Progenitor cell of endocrine pancreas (in vitro differentiated cells): ENCODE measurements at places on chromosomes 6 and 20. TPM values are rescaled to one million over a fixed set of nuclear protein-coding genes. Genes with fewer than 3 reads are reported as not detected.

C6orf163 gene
- total RNA-seq = 5.7 and 7.1 TPM in 2 replicates

RGS19 gene
- 6.5 and 7.6 TPM in 2 replicates for total RNA-seq

MAS1 gene
- total RNA-seq = not detected in 2 replicates

TENT5A gene
- total RNA-seq = 8.1 and 9.6 TPM in 2 replicates

GRM1 gene
- 0.40 and 0.41 TPM in 2 replicates for total RNA-seq

DNA sequence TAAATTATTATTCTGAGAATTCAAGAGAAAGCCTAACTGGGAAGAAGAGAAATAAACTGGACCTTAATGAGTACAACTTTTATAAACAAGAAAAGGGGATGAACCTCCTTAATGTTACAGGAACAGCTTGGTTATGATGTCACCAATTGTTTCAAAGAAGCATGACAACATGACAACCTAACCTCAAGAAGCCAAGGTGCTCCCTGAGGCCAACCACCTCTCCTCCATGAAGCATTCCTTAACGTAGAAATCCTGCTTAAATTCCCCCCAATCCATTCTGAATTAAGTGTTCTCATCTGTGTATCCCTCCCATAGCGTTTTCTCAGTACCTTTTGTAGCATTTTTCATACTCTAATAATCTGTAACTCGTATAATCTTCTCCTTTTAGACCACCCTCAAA is 1.7 kb downstream of the HBS1L start:
- DNase-seq = no peak
- H3K4me1 ChIP-seq = peaks cover 16% of the 10 kb centered on the region
- H3K36me3 ChIP-seq = peaks cover 4% of the 10 kb centered on the region
- H3K4me3 ChIP-seq = peak overlapping the region; percentile 98

- H3K27me3 ChIP-seq = peaks cover 32% of the 10 kb centered on the region
- H3K36me3 ChIP-seq = no peaks in the 10 kb centered on the region
- DNase-seq = no peak
- H3K4me1 ChIP-seq = peaks cover 3% of the 10 kb centered on the region
Measured at GRCh38 chr6:33897189-33897780, 93.5 kb upstream of the MLN start.

DNA sequence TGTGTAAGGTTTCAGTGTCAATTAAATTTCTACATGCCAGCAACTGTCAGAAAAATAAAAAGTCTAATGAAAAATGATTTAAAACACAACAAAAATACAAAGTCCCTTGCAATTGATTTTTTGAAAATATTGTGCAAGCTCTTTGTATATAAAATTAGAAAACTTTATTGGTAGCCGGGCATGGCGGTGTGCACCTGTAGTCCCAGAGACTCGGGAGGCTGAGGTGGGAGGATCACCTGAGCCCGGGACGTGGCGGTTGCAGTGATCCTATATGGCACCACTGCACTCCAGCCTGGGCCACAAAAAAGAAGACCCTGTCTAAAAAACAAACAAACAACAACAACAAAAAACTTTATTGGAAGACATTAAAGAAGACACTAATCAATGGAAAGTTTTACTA is 6.0 kb upstream of the OVOL2 start:
- no peak for DNase-seq
- no peak overlapping the region for H3K4me3 ChIP-seq
- H3K27me3 ChIP-seq = peaks cover 16% of the 10 kb centered on the region
- H3K27ac ChIP-seq = no peak overlapping the region
- peaks cover 6% of the 10 kb centered on the region for H3K4me1 ChIP-seq

DNA sequence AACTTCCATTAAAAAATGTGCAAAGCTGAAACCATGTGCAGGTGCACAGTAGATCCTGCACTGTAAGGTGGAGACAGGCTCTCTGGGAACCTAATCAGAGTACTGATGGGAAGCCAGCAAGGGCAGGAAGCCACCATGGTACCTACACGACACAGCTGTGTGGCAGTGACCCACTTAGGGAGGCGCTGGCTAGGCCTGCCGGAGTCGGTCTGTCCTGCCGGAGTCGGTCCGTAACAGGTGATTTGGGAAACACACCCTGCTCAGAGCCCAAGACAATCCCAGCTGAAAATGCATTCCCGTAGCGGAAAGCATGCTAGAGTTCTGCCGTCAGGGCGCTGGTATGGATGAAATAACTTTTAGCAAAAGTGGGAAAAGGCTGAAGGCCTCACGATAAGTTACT is 17.2 kb downstream of the TXNDC5 start:
- peaks cover 58% of the 10 kb centered on the region for H3K36me3 ChIP-seq
- no peak overlapping the region for H3K4me3 ChIP-seq
- no peak for DNase-seq
- no peak overlapping the region for H3K27ac ChIP-seq
- peaks cover 16% of the 10 kb centered on the region for H3K27me3 ChIP-seq

DNA sequence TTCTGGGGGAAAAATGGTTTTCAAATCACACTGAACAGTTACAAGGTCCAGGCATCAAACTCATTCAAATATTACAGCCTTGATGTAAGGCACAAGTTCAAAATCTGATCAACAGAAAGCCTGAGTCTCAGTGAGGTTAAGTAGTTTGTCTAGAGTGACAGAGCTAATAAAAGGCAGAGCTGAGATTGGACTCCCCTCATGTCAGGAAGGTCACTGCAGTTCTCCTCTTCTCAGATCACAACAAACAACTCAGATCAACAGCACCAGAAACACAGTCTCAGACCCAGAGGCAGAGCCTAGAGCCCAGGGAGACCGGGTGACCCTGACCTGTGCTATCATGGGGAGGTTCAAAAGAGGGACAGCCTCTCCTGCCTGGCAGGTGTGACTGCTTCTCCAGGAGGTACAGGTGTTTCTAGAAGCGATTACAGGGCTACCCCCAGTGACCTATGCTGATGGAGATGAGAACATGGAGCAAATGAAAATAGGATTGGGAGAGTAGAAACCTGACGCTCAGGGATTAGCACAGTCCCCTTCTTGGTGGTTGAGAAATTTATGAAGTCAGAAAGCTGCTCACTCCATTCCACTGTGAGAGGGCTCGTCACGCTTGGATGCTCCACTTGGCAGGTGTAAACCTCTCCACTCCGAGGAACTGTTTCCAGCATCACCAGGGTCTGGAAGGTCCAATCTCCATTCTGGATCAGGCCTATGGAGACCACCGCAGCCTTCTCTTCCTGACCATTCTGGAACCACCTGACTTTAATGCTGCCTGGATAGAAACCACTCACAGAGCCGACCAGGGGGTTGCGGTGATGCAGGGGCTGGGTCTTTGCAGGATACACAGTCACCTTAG is 24.3 kb upstream of the HLA-DRB5 start:
- H3K4me3 ChIP-seq = no peak overlapping the region
- H3K27me3 ChIP-seq = peaks cover 7% of the 10 kb centered on the region
- DNase-seq = no peak
- H3K36me3 ChIP-seq = no peaks in the 10 kb centered on the region
- peaks cover 4% of the 10 kb centered on the region for H3K4me1 ChIP-seq

DNA sequence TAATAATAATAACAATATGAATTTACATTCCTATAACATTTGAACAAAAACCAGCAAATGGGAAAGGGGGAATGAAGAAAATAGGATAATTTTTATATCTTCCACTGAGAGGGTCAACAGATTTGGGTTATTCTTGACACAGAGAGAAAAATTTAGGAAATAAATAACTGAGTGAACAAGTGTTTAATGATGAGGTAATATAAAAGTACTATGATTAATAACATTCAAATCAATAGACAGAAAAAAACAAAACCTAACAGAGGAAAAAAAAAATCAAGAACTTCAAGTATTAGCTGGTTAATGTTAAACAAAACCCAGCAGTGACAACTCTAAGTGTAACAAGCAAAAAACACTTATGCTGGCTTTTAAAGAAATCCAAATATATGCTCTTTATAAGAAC is 66.5 kb downstream of the LCA5 start:
- H3K4me3 ChIP-seq = no peak overlapping the region
- peak overlapping the region; percentile 76 for H3K27ac ChIP-seq
- no peaks in the 10 kb centered on the region for H3K36me3 ChIP-seq
- H3K27me3 ChIP-seq = no peaks in the 10 kb centered on the region
- peaks cover 21% of the 10 kb centered on the region for H3K4me1 ChIP-seq

DNA sequence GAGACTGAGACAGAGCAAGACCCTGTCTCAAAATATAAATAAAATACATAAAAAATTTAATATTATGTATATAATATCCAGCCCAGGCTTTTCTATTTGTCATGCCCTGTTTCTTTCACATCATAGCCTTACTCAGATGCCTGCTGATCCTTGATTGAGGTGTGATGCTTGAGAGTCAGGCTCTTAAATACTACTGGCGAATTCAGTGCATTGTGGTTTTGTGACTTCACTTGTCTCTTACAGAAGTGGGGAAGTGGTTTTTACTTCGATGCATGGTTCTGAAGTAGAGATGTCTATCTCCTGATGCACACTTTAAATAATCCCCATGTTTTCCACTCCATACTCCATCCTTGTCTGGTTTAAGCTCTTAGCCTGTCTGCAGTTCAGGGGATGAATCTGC is 29.1 kb downstream of the ASXL1 start:
- no peak for DNase-seq
- no peak overlapping the region for H3K4me3 ChIP-seq
- H3K36me3 ChIP-seq = peaks cover 23% of the 10 kb centered on the region
- H3K27me3 ChIP-seq = no peaks in the 10 kb centered on the region
- peaks cover 3% of the 10 kb centered on the region for H3K4me1 ChIP-seq
- H3K27ac ChIP-seq = no peak overlapping the region

- H3K27ac ChIP-seq = no peak overlapping the region
- no peaks in the 10 kb centered on the region for H3K36me3 ChIP-seq
- DNase-seq = no peak
- H3K4me1 ChIP-seq = peaks cover 2% of the 10 kb centered on the region
- peaks cover 21% of the 10 kb centered on the region for H3K27me3 ChIP-seq
- H3K4me3 ChIP-seq = no peak overlapping the region
Measured at GRCh38 chr20:22243067-22243466, 341.3 kb downstream of the FOXA2 start.

- peaks cover 17% of the 10 kb centered on the region for H3K36me3 ChIP-seq
- H3K27ac ChIP-seq = no peak overlapping the region
- H3K27me3 ChIP-seq = no peaks in the 10 kb centered on the region
- no peak for DNase-seq
Measured at GRCh38 chr6:22194188-22194921, 102.5 kb downstream of the PRL start.

- DNase-seq = no peak
- no peak overlapping the region for H3K4me3 ChIP-seq
- no peaks in the 10 kb centered on the region for H3K27me3 ChIP-seq
- H3K36me3 ChIP-seq = no peaks in the 10 kb centered on the region
- H3K27ac ChIP-seq = no peak overlapping the region
Measured at GRCh38 chr6:119683031-119683430, 333.5 kb upstream of the MAN1A1 start.

- H3K4me3 ChIP-seq = no peak overlapping the region
- H3K27ac ChIP-seq = no peak overlapping the region
- peaks cover 2% of the 10 kb centered on the region for H3K4me1 ChIP-seq
- no peak for DNase-seq
- no peaks in the 10 kb centered on the region for H3K36me3 ChIP-seq
Measured at GRCh38 chr20:52747845-52748284, 224.3 kb upstream of the TSHZ2 start.

DNA sequence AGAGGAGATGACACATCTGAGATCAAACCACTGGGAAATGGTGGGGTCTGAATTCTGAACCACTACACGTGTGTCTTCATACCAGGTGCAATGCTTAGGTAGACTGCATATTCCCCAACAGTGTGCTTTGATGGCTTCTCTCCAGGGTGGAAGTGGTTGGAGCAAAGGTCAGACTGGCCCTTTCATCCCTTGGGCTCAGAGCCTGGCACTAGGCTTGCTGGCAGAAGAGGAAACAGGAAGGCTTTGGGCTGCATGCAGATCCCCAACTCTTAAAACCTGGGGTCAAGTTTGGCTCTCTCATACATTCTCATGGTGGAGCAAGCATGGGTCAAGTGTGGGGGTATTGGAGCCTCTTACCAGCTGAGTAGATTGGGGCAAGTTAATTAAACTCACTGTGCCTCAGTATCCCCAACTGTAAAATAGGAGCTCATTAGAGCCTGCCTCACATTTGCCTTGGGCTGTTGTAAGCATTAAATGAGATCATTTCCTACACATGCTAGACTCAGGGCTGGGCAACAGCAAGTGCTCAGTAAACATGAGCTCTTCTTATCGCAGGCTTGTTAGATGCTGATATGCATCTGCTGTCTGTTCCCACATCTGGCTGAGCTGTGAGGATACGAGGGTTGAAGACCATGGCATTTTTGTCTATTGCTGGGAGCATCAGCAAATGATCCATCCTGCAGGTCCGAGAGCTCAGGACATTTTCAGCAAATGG is 51.6 kb upstream of the FAM83D start:
- no peak overlapping the region for H3K4me3 ChIP-seq
- H3K27me3 ChIP-seq = peaks cover 17% of the 10 kb centered on the region
- no peak overlapping the region for H3K27ac ChIP-seq

DNA sequence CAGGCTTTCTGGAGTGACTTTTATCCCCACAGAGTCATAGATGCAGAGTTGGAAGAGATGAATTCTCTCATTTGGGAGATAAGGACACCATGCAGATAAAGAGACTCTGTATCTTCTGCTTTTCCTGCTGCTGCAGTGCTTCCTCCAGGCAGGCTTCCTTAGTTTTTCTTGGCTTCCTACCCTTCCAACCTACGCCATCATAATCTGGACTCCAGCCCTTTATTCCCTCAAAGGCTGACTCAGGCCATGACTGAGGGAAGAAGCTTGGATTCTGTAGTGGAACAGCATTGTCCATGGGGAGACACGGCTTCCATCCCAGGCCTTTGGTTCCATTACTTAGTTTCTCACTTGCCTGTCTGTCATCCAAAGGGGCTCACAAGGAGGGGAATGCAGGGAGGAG is 6.5 kb upstream of the RNF24 start:
- H3K4me1 ChIP-seq = peaks cover 13% of the 10 kb centered on the region
- H3K27ac ChIP-seq = no peak overlapping the region
- H3K36me3 ChIP-seq = no peaks in the 10 kb centered on the region

DNA sequence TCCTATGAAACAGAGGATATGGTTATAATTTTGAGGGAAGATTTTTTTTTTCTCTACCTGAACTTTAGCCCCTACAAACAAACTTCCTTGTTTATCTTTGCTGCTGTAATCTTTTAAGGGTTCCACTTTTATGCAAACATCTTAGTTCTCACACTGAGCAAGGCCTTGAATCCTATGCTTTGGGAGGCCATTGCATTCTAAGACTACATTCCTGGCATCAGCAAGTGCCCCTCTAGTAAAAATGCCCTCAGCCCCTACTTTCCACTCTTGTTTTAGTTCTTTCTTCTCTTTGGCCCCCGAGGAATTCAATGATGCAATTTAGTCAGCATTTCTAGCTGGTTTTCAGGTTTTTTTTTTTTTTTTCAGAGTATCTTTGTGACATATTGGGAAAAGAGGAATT is 8.1 kb upstream of the AHI1 start:
- DNase-seq = no peak
- peak overlapping the region; percentile 89 for H3K27ac ChIP-seq
- H3K4me1 ChIP-seq = peaks cover 20% of the 10 kb centered on the region
- no peaks in the 10 kb centered on the region for H3K27me3 ChIP-seq
- H3K4me3 ChIP-seq = no peak overlapping the region

GRCh38 chr6:123085403-123085802 is 89.4 kb downstream of the CLVS2 start:
- H3K4me1 ChIP-seq = peaks cover 5% of the 10 kb centered on the region
- no peaks in the 10 kb centered on the region for H3K36me3 ChIP-seq
- H3K27ac ChIP-seq = no peak overlapping the region
- DNase-seq = no peak
- no peak overlapping the region for H3K4me3 ChIP-seq
